ENCODE measurements at places on chromosomes 4 and X.

DNA sequence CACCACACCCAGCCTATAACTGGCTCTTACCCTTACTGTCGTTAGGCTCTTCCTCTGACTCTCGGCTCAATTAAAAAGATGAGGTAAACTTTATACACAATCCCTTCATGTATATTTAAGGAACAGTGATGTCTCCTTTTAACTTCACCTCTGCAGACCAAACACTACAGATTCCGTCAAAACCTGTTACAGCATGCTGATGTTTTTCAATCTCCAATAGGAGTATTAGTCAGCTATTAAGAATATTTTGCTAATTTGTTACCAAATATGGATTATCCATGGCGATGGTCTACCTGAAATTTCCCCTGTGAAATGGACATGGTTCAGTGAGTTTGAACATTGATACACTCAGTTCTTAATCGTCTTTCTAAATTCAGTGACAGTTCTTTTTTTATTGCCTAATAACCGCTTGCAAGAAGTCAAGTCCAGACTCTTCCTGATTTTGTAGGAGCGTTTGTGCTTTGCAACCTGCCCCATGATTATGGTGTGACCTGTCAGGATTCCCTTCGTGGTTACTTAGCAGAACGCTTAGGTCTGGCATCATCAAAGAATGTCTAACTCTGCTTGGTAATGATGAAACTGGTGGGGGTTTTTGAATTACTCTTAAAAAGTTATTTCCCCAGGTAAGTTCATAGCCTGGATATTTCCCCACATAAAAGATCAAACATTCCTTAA, 72.2 kb upstream of the STOX2 start:
- peak; percentile 89 for DNase-seq

DNA sequence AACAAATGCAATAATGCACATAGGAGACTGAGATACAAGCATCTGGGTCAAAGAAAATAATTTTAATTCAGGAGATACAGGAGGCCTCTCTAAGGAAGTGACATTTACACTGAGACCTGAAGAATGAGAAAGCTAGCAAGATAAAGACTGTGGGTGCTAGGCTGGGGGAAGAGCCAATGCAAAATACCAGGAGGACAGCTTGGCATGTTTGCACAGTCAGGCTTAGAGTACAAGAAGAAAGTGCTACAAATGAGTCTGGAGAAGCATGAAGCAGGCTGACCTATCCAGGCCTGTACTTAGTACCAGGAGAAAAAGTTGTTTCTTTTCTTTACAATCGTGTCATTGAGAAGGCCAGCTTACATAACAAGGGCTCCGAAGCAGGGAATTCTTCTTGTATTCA, 56.9 kb downstream of the GABRB1 start:
- no peak for DNase-seq

GRCh38 chrX:46255046-46255445, 290.2 kb downstream of the ZNF674 start:
- DNase-seq, result no peak

DNA sequence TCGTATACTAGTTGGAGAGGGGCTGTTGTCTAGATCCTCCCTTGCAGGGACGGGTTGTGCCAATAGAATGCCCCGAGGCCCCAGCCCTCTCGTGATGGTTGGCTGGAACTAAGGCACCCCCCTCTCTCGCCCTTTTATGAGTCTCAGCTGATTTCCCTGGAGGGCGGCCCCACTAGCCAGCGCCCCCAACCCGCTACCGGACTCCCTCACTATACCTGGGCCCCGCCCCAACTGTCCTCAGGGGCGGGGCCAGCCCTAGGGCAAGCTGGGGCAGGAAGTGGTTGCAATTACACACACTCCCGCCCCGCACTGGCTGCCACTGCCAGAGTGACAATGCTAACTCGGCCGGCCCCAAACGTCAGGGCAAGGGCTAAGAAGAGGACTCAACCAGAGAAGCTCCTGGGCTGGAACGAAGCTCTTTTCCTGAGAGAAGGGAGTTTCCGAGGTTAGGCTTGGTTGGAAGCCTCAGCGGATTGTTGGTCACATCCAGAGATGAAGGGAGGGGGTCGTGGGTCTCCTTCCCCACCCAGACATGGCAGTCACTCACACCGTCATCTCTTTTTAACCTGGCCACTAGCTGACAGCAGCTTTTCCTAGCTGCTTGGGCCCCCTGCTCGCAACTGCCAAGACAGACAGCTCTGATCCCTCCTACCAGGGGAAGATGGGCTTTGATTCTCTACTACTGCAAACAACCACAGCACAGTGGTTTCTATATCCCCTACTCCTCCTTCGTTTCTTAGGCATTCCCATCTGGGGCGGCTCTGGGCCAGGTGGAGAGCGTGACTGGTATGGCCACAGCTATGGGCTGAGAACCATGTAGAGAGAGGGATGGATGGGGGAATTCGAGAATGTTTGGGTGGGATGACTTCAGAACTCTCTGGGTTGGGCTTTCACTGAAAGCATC, 21.0 kb upstream of the BCORL1 start:
- DNase-seq, result peak; percentile 66

DNA sequence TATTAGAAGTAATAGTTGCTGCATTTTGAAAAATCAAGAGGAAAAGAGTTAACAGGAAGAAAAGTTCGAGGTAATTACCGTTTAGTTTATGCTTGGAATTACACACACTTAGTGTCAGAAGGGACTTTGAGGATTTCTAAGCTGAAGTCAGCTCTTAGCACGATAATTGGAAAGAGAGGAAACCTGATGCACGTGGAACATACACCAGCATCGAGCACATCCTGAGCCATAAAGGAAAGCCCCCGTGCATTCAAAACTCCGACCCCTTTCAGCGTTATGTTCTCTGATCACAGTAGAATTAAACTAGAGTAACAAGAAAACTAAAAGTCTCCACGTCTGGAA, 400 bp upstream of the PAQR3 start:
- no peak for DNase-seq

- DNase-seq, result no peak
Measured at GRCh38 chrX:76796311-76796710, 368.8 kb downstream of the MAGEE1 start.

DNA sequence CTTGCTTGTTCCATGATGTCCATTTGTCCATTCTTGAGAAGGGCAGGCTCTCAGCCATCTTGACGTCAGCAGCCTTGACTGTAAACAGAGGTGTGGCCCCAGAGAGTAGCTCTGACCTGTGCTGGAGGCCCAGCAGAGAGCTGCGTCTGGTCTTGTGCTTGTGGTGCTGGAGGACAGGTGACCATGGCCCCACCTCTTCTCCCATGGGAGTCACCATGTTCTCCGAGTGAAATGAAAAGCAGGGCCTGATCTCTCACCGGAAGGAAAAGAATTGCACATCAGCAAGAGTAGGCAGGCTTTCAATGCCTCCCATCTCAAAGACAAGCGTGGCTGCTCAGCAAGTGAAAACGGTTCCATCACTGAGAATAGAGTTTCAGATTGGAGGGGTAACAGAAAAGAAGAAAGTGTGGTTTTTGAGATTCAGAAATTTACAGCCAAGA, 11.5 kb downstream of the PARM1 start:
- no peak for DNase-seq

DNA sequence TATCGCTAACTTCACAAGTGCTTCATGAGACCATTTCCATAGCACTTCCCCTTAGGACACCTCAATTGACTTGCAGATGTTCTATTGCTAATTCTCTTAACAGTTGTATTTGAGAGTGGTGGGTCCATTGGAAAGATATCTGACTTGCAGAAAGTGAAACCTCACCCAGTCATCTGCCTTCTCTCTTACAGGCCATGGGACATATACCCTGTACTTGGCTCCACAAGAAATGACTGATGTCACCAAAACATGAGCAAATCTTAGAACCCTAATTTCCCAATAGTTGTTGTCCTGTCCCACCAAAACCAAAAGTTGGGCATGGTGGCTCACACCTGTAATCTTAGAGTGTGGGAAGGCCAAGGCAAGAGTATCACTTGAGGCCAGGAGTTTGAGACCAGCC, 101.9 kb upstream of the MAML3 start:
- no peak for DNase-seq

DNA sequence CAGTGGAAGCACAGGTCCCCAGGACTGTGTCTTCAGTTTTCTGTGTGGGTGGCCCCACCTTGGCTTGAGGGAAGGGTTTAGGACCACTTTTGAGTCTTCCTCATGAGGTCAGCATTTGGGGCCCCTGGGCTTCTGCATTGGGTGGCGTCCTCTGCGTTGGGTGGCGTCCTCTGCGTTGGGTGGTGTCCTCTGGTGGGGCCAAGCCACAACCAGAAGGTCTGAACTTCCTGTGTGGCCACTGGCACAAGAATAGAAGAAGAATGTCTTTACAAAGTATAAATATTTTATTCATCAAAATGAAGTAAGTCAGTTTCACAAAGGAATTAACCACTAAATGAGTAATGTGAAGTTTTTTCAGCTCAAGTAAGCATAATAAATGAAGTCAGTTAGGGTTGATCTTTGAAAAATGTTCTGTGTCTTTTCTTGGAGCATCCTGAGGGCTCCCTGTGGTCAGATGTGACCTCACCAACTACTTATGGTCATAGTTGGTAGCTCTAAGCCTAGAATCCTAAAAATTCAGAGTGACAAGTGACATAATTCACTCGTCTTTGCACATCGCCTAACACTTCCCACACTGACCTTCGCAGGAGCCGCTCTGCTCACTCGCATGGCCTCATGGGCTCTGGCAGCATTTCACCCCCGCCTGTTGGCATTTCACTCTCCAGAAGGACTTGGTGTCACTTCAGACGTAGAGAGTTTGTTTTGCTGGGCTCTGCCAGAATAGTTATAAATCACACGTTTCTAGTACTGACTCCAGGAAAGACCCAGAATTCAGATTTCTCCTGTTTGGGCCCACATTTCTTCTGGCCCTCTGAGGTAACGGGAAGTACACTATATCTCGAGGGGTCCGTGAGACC, 39.0 kb upstream of the HGFAC start:
- peak; percentile 55 for DNase-seq

- DNase-seq, result no peak
Measured at GRCh38 chr4:145898926-145899531, 39.6 kb downstream of the ZNF827 start.

- no peak for DNase-seq
Measured at GRCh38 chr4:112199041-112199440, 32.5 kb upstream of the AP1AR start.

DNA sequence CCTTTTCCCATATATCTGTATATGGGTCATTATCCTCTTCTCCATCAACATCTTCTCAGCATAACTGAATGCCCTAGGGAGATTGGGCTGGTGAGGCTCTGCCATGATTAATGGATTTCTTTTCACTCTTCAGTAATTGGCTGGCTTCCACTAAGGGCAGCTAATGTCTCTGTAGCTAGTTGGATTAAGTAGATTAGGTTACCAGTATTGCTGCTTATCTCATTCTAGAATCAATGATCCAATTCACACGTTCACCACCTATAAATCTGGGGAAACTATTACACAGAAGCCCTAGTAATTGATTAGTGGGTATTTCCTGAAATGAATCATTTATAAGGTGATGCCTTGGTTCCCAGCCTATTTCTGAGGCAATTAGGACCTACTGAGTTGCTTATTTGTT, 94.8 kb downstream of the KDR start:
- no peak for DNase-seq

- peak; percentile 59 for DNase-seq
Measured at GRCh38 chr4:182808673-182809416, 108.3 kb downstream of the DCTD start.

DNA sequence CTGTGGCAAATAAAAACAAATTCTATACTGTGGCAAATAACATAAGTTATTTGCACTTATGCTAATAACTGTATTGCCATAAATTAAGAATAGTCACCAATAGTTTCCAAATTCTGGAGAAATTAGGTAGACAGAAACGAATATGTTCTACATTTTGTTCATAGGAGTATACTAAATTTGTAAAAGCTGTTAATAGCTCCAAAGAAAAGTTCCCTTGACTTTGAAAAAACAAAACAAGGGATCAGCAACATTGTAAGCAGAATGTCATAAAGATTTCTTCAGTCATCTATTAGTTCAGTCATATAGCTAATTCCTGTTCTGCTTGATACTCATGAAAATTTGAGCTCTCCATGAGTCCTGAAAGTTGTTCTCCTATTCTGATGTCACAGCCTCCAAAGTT, 1472.8 kb downstream of the C4orf33 start:
- no peak for DNase-seq

DNA sequence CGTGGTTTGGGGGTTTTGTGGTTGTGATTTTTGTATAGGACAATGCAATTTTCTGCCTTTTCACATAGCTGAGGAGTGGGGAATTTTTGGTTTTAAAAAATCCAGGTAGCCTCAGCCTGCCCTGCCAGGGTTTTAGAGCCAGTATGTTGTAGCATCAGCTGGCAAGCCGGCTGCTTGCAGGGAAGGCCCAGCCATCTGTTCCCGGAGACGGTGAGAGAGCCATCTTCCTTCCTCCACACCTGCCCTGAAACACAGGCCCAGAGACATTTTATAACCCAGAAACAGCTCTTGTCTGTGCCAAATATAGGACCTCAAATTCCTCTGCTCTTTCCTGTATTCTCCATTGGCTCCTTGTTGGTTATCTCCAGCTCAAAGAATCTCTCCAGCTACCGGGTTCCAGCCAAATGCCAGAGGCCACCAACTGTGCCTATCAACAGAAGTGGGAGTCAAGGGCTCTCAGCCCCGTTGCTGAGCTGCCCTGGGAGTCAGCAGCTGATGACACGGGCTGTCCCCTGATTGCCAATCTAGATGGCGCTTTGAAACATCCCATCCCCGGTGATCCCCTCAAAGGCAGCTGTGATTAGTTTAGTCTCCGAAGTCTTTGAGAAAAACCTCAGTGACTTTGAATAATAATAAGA, 595.2 kb downstream of the MID1IP1 start:
- no peak for DNase-seq

- DNase-seq, result no peak
Measured at GRCh38 chrX:29388509-29388908, 801.3 kb downstream of the IL1RAPL1 start.

- no peak for DNase-seq
Measured at GRCh38 chr4:1327526-1328266, 19.3 kb upstream of the UVSSA start.

DNA sequence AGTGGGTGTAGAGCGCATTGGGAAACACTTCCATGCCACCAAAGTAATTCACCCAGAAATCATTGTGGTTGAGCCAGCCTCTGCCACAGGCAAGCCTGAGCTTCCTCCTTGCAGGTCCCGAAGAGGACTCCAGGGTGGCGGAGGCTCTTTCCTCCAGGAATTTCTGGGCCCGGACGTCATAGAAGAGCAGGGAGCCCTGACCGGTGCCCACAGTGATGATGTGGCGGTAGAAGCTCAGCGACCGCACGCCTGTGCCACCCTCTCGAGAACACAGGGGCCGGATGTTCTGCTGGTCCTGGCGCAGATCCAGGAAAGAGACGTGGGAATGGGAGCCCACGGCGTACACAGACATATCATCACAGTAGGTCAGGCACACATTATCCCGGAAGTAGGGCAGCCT, 1.3 kb downstream of the DCAF12L1 start:
- no peak for DNase-seq

- no peak for DNase-seq
Measured at GRCh38 chr4:94298725-94299252, 43.8 kb downstream of the HPGDS start.

- no peak for DNase-seq
Measured at GRCh38 chrX:74250574-74250973, 53.4 kb upstream of the ZCCHC13 start.

GRCh38 chr4:100190643-100191600, 654 bp upstream of the DDIT4L start:
- DNase-seq, result no peak
